ENCODE measurements at places on chromosomes 5 and 9. TPM values are rescaled to one million over a fixed set of nuclear protein-coding genes. Genes with fewer than 3 reads are reported as not detected.

DNA sequence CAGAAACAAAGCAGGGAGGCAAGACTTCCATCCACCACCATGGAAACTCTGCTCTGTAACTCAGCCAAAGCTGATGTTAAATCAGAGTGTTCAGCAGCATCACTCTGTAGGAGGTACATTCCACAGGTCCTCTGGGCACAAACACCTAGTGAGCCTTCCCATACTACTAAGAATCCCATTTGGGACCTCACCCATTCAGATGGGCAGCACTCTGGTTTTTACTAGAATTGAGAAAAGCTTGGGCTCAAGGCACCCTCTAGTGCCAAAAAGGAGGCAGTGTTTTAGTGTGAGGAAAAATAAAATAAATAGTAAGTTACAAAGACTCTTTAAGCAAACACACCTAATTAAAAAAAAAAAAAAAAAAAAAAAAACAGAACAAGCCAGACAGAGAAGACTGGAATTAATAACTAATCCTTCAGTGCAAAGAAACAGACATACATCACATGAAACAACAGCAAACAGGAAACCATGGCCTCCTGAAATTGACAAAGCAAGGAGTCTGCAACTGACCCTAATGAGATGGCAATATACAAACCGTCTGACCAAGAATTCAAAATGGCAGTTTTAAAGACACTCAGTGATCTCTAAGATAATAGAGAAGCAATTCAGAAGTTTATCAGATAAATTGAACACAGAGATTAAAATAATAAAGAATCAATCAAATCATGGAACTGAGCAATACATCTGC, 159.5 kb downstream of the GNA14 start:
- H3K36me3 ChIP-seq, result no peaks in the 10 kb centered on the region
- no peaks in the 10 kb centered on the region for H3K4me1 ChIP-seq
- no peak overlapping the region for H3K27ac ChIP-seq
- H3K27me3 ChIP-seq, result no peaks in the 10 kb centered on the region

DNA sequence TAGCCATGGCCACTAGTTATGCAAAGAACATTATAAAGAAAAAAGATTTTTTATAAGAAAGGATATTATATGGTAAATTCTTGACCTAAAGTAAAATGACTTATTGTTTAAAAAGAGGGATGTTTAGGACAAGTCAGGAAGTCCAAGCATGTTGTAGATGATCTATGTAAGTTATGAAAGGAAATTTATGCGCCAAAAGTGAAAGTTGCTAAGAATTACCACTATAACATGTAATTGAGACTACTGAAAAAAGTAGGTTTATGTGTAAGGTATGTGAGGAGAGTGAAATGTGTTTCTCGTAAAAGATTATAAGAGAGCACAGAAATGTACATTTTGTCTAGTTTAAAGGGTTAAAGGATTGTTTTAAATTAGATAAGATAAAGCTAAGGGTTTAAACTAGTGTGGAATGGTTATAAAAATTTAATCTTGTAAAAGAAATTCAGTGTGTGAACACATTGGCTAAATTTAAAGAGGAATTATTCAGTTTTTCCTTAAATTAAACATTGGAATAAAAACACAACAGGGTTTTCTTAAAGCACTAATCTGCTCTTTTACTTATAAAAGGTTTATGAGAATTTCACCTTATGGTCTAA, 1100.4 kb upstream of the EDIL3 start:
- no peaks in the 10 kb centered on the region for H3K36me3 ChIP-seq
- no peak overlapping the region for H3K27ac ChIP-seq
- H3K4me3 ChIP-seq, result no peak overlapping the region

GRCh38 chr5:76674330-76675066, 41.4 kb upstream of the F2R start:
- H3K36me3 ChIP-seq, result no peaks in the 10 kb centered on the region
- no peak overlapping the region for H3K27ac ChIP-seq
- H3K4me3 ChIP-seq, result no peak overlapping the region

The SNAPC4 gene
- 8.9 TPM for total RNA-seq

The CNTLN gene
- total RNA-seq, result 24.8 TPM

DNA sequence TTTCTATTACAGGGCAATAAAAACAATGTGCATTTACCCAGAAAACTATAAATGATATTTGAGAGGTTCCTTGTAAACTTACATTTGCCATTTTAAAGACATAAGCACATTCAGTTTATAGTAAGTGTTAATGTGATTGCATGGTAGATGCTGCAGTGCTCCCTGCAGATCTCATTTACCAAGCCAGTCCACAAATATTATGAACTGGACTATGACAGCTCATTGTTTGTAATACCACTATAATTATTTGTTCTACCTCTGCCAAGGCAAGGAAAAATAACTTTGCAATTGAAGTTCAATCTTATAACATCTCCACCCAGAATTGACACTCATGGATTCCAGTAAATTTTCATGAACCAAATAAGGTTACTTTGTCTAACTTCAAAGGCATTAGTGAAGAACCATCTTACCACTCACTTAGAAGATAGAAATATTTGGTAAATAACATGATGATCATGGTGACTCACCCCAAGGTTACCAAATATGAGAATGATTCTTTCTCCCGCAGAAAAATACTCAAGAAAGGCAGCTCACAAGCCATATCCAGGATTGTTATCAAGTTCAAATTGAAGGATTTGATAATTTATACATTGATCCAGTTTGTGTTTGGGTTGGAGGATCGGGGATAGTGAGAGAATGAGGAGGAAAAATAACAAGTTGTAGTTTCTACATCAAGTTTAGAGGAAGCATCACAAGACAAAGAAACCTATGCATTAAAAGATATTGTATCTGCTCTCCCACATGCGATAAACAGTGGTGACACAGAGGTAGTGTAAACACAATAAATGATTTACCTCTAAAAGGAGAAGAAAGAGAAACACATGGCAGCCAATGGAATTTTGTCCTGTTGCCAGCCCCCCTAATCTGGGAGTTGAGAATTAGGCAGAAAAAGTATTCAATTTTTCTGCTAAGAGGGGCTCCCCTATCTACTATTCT, 29.5 kb downstream of the CDH9 start:
- no peaks in the 10 kb centered on the region for H3K27me3 ChIP-seq
- H3K27ac ChIP-seq, result no peak overlapping the region
- DNase-seq, result no peak

The ORM2 gene
- total RNA-seq, result not detected

DNA sequence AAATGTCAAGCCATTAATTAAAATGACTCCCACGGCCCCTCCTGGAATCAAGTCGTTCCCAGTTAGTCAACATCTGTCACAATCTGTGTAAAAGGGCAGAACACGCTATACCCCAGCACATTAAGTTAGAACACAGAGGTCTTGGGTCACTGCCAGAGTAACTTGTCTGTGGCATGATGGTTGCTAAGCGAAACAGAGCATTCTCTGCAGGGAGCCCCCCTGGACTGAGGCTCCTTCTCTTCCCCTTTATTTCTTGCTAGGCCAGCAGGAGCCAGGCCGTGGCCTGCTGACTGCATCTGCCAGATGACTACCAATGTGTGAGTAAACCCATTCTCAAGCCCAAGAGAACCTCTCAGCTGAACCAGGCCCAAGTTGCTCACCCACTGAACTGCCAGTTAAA, 51.9 kb upstream of the ZBED3 start:
- H3K4me1 ChIP-seq, result no peaks in the 10 kb centered on the region
- H3K4me3 ChIP-seq, result no peak overlapping the region
